ENCODE measurements at places on chromosomes 1 and 21. TPM values are rescaled to one million over a fixed set of nuclear protein-coding genes. Genes with fewer than 3 reads are reported as not detected.

The FAM131C gene
- total RNA-seq: not detected

The PRAMEF26 gene
- not detected for total RNA-seq

The AIRE gene
- total RNA-seq: 0.11 TPM

The SPRR1B gene
- not detected for total RNA-seq

The EPS8L3 gene
- total RNA-seq: not detected

The CR1L gene
- 1.7 TPM for total RNA-seq

The WDR64 gene
- not detected for total RNA-seq

The C1orf21 gene
- 100 TPM for total RNA-seq

The PHLDA3 gene
- 15.2 TPM for total RNA-seq

The MFAP2 gene
- total RNA-seq: 33.3 TPM

The LRRC53 gene
- not detected for total RNA-seq

The TMEM200B gene
- total RNA-seq: 20.4 TPM

Data from urinary bladder (tissue), 4 donors.